ENCODE measurements at places on chromosomes 3 and 15. TPM values are rescaled to one million over a fixed set of nuclear protein-coding genes. Genes with fewer than 3 reads are reported as not detected.
A peak's percentile ranks its signal among the peaks of the same experiment; 100 is the strongest.

DNA sequence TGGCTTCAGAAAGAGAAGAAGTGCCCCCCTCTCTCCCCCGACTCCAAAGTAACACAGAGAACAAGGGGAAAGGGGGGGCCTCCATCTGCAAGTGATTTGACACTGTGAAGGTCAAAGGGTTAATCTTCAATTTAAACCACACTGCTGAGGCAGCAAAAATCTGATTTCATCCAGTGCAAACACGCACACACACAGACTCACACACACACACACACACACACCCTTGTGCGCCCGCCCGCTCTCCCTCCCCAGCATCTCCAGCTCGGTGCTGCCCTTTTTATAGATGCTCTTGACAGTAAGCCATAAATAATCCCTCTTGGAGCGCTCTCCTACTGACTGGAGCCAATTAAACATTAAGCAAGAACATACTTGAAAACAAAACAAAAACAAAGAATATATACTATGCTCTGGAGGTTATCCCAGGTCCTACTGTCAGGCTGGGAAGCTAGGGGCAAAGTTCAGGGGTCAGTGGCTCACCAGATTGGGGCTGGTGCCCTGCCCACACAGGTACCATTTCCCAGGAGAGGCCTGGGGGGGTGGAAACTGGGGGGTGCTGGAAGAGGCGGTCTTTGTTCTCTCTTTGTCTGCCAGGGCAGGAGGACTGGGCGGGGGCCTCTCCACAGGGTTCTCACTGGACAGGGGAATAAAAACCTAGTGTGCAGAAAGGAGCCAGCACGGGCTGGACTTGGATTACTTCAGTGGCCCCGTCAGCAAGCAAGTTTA lies 16.3 kb downstream of the BMF start:
- peak; percentile 74 for DNase-seq

DNA sequence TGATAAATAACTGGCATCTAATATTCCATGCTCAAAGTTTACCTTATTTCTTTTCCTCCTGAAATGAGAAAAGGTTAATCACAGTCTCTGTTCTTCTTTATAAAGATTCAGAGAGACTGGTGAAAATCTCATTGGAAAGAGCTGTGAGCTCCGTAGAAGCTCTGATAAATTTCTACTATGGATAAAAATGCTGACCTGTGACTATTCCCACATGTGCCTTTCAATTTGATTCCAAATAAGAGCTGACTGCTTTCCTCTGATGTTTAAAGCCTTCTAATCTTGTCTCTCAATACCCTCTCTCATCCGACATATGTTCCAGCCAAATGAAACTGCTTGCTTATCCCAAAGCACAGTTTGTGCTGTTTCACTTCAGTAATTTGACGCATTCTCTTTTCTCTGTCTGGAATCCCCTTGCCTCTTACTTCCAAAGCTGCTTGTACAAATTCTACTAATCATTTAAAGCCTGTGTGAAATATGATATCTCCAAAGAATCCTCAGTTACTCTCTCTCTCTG lies 130.1 kb downstream of the RTP4 start:
- no peak for DNase-seq

DNA sequence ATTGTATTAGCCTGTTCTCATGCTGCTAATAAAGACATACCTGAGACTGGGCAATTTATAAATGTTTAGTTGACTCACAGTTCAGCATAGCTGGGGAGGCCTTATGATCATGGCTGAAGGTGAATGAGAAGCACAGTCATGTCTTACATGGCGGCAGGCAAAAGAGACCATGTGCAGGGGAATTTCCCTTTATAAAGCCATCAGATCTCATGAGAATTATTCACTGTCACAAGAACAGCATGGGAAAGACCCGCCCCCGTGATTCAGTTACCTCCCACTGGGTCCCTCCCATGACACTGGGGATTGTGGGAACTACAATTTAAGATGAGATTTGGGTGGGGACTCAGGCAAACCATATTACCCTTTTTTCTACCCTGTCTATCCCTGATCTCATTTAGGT lies 51.5 kb upstream of the MYZAP start:
- no peak for DNase-seq

GRCh38 chr15:34109797-34110663 lies 8.1 kb downstream of the PGBD4 start:
- peak; percentile 67 for DNase-seq

- DNase-seq: no peak
Measured at GRCh38 chr3:61194892-61195538, 56.2 kb downstream of the FHIT start.

GRCh38 chr3:52243791-52244628 lies 1.5 kb upstream of the PPM1M start:
- peak; percentile 85 for DNase-seq

DNA sequence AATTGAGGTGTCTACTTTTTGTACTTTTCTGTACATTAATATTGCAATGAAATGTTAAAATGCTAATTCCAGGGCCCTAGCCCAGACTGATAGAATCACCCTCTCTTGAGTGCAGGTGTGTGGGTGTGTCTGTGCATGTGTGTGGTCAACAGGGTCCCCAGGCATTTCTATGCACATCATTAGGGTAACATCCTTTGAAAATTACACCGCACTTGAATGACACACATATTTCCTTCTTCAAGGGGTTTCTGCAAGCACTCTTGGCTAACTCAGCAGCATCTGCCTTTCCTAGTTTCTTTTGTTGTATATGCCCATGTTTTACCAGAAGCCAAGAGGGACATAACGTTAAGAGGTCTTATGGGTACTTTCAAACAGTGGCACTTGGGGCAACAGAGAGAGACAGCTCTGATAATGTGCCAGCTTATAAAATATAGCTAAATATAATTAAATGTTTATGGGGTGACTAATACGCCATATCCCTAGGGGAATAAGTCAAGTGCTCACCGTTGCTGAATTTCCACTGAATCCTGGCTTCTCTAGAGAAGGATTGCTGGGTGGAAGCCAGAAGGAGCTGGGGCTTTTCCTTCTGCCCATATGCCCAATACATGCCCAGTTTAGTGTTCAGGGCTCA lies 54.5 kb upstream of the LRIG1 start:
- DNase-seq: peak; percentile 11

GRCh38 chr15:100353449-100353848 lies 11.7 kb upstream of the ADAMTS17 start:
- DNase-seq: no peak

- peak; percentile 76 for DNase-seq
Measured at GRCh38 chr3:11629716-11630115, 14.0 kb downstream of the VGLL4 start.

GRCh38 chr3:154973851-154974250 lies 106.3 kb upstream of the MME start:
- DNase-seq: no peak

DNA sequence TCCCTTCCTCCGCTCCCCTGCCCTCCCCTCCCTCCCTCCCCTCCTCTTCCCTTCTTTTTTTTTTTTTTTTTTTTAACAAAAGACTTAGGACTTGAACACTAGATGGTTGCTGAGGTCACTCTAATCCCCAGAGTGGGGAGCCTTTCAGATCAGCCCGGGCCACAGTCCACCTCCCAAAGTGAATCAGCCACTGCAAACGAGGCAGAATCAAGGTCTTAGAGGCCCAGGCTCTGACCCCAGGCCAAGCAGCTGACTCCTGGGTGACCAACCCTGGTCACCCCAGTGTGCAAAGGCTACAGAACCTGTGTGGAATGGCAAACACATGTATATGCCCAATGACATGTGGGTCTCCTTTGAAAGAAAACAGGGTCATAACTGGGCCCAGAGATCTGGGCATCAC lies 18.3 kb upstream of the EHD4 start:
- DNase-seq: no peak

GRCh38 chr15:55499151-55499550 lies 8.9 kb downstream of the DNAAF4 start:
- DNase-seq: no peak

GRCh38 chr3:56862352-56863062 lies 60.8 kb upstream of the ARHGEF3 start:
- peak; percentile 84 for DNase-seq

GRCh38 chr3:187669675-187670504 lies at the start of gene SST:
Gene SST (minus strand): TSS chr3:187670394. CDS start chr3:187670291, 103 bp downstream.
- peak; percentile 70 for DNase-seq

- DNase-seq: peak; percentile 84
Measured at GRCh38 chr3:38334142-38335055, 12.2 kb upstream of the XYLB start.

GRCh38 chr3:106425026-106425425 lies 556.2 kb upstream of the CBLB start:
- peak; percentile 57 for DNase-seq

DNA sequence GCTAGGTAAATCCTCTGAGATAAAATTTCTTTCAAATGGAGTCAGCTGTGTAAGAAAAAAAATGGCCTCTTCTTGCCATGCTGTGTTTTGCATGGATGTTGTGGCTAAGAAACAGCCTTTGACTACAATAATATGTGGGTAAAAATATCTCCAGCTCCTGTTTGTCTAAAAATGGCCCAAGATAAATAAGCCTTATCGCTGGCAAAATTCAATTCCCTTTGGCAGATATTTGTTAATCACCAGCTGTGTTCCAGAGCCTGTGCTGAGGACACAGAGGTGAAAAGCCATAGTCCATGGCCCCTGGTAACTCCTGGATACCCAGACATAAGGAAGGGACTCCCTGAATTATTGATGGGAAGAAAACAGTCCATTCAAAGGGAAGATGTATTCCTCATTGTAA lies 15.3 kb upstream of the RAMAC start:
- no peak for DNase-seq

- DNase-seq: peak; percentile 47
Measured at GRCh38 chr3:134312072-134312872, 61.6 kb upstream of the RYK start.

TMEM212 gene
- total RNA-seq: not detected

RASL12 gene
- not detected for total RNA-seq

NR2F2 gene
- total RNA-seq: 5.9 TPM

TSC22D2 gene
- total RNA-seq: 11.5 TPM

CTDSPL gene
- 22.9 TPM for total RNA-seq

PTX3 gene
- 300 TPM for total RNA-seq

LMAN1L gene
- not detected for total RNA-seq

DLEC1 gene
- total RNA-seq: not detected
